Muscle of leg (tissue), 16 donors: ENCODE measurements at places on chromosomes 16 and 17. TPM values are rescaled to one million over a fixed set of nuclear protein-coding genes. Genes with fewer than 3 reads are reported as not detected.

- no peaks in the 10 kb centered on the region for H3K27me3 ChIP-seq
- H3K27ac ChIP-seq: peak overlapping the region; percentile 99
- peaks cover 23% of the 10 kb centered on the region for H3K36me3 ChIP-seq
- DNase-seq: peak; percentile 95
- peaks cover 98% of the 10 kb centered on the region for H3K4me1 ChIP-seq
Measured at GRCh38 chr17:77420804-77421629, 280.2 kb downstream of the SEC14L1 start.

DNA sequence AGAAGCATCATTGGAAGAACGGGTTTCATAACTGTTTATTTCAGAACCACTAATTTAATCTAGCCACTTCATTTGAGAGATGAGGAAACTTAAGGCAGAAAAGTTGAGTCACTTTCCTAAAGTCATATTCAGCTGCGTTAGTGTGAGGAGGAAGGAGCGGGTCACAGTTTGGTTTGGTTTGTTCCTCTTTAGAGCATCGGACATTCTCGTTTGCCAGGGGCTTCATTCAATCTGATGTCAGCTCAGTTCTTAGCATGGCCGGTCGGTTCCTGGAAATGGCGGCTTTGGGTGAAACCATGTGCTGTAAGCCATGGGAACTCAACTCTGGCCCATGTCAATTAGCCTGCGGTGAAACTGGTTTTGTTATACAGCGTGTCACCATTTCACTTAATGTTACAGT, 186.5 kb downstream of the LGALS9B start:
- no peak overlapping the region for H3K27ac ChIP-seq
- no peak overlapping the region for H3K4me3 ChIP-seq
- no peak for DNase-seq
- no peaks in the 10 kb centered on the region for H3K27me3 ChIP-seq
- H3K4me1 ChIP-seq: peaks cover 18% of the 10 kb centered on the region

DNA sequence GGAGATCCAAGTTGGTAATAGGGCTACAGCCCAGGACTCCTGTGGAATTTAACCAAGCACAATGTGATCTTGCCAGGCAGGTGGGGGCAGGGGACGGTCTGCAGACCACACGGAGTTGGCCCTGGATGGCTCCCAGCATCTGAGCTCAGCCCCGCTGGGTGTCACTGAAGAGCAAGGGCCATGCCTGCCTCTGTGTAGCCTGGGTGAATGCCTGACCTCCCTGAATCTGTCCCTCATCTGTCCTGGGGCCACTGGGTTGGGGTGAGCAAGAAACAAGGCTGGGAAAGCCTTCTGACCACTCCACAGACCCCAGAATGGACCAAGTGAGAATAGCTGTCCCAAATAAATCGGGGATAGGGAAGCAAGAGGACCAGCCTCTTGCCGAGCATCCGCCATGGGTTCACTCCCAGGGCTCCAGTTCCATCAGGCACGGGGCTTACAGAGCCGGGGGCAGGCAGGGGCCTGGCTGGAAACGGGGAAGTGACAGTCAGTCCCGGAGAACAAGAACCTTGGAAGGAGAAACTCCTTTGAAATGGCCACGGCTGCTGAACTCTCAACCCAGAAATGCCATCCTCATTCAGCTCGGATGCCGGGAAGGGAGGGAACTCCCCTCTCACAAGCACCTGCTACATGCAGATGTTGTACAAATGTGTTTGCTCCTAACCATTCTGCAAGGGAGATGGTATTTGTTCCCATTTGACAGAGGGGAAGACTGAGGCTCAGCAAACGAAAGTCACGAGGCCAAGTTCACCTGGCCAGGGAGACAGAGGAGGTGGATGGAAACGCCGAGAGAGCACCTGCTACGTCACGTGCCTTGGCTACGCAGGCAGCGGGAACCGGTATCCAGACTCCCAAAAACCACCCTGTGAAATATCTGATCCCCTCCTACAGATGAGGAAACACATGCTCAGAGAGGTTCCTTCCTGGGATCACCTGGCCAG, 50.0 kb downstream of the RMI2 start:
- DNase-seq: no peak
- H3K27me3 ChIP-seq: peaks cover 2% of the 10 kb centered on the region
- H3K4me3 ChIP-seq: no peak overlapping the region
- no peaks in the 10 kb centered on the region for H3K36me3 ChIP-seq
- H3K4me1 ChIP-seq: peaks cover 25% of the 10 kb centered on the region
- no peak overlapping the region for H3K27ac ChIP-seq

GRCh38 chr17:37273409-37274051, 102.3 kb upstream of the C17orf78 start:
- DNase-seq: peak; percentile 22
- H3K27ac ChIP-seq: no peak overlapping the region
- H3K36me3 ChIP-seq: peaks cover 16% of the 10 kb centered on the region
- no peaks in the 10 kb centered on the region for H3K4me1 ChIP-seq
- H3K4me3 ChIP-seq: no peak overlapping the region
- no peaks in the 10 kb centered on the region for H3K27me3 ChIP-seq

- peaks cover 53% of the 10 kb centered on the region for H3K4me1 ChIP-seq
- DNase-seq: peak; percentile 68
- no peaks in the 10 kb centered on the region for H3K36me3 ChIP-seq
- no peak overlapping the region for H3K27ac ChIP-seq
Measured at GRCh38 chr17:68200689-68201417, 47.0 kb upstream of the AMZ2 start.

- H3K36me3 ChIP-seq: no peaks in the 10 kb centered on the region
- no peak overlapping the region for H3K4me3 ChIP-seq
- no peak overlapping the region for H3K27ac ChIP-seq
- no peaks in the 10 kb centered on the region for H3K4me1 ChIP-seq
- H3K27me3 ChIP-seq: no peaks in the 10 kb centered on the region
- DNase-seq: no peak
Measured at GRCh38 chr17:6011206-6011605, 59.0 kb upstream of the WSCD1 start.

DNA sequence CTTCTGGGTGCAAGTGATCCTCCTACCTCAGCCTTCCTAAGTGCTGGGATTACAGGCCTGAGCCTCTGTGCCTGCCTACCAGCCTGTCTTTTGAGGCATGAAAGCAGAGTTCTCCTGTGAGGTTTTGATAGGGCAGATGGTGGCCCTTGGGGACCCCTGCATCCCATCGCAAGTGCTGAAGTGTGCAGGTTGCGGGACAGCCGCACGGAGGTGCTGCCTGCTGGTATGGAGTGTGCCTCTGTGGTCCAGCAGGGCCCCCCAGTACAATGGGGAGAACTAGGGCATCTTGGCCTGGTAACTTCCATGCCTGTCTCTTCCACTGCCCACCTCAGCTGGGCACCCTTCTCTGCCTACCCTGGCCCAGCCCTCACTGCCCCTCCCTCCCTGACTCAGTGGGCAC, 9.9 kb upstream of the NDRG4 start:
- H3K4me1 ChIP-seq: peaks cover 24% of the 10 kb centered on the region
- no peaks in the 10 kb centered on the region for H3K27me3 ChIP-seq
- no peak for DNase-seq
- no peak overlapping the region for H3K4me3 ChIP-seq
- no peaks in the 10 kb centered on the region for H3K36me3 ChIP-seq

DNA sequence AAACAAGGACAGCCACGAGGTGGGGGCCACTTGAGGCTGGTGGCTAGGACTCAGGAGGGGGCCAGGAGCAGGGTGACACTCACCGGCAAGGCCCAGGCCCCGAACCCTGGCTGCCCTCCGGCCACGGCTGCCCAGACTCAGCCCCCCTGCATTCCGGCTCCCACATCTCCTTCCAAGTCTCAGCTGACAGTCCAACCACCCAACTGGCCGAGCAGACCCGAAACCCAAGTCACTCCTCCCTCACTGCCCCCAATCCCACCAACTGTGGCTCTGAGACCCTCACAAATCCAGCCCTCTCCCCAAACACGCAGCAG, 9.4 kb downstream of the HAGH start:
- H3K4me1 ChIP-seq: peaks cover 4% of the 10 kb centered on the region
- no peak overlapping the region for H3K4me3 ChIP-seq
- H3K27me3 ChIP-seq: no peaks in the 10 kb centered on the region

GRCh38 chr17:3026125-3026855, 37.1 kb downstream of the OR1D5 start:
- no peak for DNase-seq
- no peak overlapping the region for H3K4me3 ChIP-seq

Gene SPATA22
- total RNA-seq: 0.40 TPM

Gene HOXB1
- not detected for total RNA-seq

Gene CCDC200
- total RNA-seq: not detected

Gene CA7
- not detected for total RNA-seq

Gene PVALEF
- total RNA-seq: 1.2 TPM

Gene DPEP2
- 0.75 TPM for total RNA-seq

Gene RND2
- total RNA-seq: 0.35 TPM

Gene C16orf78
- not detected for total RNA-seq
